ENCODE measurements at places on chromosomes 5 and 9. TPM values are rescaled to one million over a fixed set of nuclear protein-coding genes. Genes with fewer than 3 reads are reported as not detected.

Gene CSF1R
- polyA plus RNA-seq = 13.2 TPM

Gene IL4
- not detected for polyA plus RNA-seq

Gene C5orf15
- 28.7 TPM for polyA plus RNA-seq

Gene GNAQ
- 32.0 TPM for polyA plus RNA-seq

Gene GABRG2
- 7.6 TPM for polyA plus RNA-seq

Gene DMRT1
- polyA plus RNA-seq = not detected

Gene SLC36A2
- not detected for polyA plus RNA-seq

Gene PHF2
- polyA plus RNA-seq = 63.6 TPM

Gene HSD17B3
- 0.31 TPM for polyA plus RNA-seq

Gene S1PR3
- polyA plus RNA-seq = 7.4 TPM

DNA sequence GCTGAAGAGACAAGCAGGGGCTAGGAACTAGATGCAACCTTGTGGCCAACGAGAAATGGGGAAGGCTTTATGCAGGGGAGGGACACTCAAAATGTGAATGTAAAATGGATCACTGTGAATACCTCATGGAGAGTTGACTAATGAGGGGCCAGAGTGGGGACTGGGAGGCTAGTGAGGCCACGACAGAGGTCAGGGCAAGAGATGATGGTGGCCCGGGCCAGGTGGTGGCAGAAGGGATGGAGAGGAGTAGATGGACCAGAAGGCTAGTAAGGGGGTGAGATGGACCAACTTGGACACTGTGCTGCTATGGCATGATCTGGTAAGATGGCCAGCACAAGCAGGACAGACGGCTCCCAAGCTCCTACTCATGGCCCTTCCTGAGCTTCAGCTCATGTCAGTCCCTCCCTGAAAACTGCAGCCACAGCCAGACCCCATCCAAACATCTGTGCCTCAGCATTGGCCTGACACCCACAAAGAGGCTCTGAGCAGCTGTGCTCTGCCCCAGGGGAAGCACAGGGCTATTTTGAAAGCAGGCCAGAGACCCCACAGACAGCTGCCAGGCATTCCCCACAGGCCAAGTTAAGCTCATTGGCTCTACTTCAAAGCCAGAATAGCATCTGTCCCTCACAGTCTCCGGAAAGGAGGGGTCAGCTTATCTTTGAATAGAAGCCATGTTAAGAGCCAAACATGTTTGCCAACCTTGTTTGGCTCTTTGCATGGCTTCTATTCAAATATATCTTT, 22.1 kb downstream of the P4HA2 start:
- DNase-seq = peak; percentile 56

GRCh38 chr5:132025403-132025971, 14.0 kb upstream of the ACSL6 start:
- no peak for DNase-seq

DNA sequence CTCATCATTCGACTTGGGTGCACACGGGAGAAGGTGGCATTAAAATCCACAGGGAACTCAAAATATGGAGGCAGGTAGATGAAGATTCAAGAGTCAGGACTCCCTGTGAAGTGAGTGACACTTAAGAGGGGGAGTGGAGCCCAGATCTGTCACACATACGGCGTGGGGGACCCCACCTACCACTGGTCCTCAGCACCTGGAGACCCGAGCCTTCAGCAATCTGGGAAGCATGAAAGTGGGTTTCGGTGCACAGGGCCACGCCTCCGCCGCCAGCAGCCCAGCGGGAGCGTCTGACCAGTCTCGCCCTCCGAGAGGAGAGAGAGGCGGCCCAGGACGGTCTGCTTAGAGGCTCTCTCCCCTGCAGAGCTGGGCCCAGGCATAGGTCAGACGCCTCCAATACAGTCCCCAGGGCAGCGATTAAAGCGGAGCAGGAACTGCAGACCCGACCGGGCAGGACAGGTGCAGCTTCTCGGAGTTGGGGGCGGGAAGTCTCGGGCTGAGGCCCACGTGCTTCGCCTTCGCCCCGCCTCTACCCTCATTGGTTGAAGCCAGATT, 639 bp upstream of the SLC2A8 start:
- no peak for DNase-seq

DNA sequence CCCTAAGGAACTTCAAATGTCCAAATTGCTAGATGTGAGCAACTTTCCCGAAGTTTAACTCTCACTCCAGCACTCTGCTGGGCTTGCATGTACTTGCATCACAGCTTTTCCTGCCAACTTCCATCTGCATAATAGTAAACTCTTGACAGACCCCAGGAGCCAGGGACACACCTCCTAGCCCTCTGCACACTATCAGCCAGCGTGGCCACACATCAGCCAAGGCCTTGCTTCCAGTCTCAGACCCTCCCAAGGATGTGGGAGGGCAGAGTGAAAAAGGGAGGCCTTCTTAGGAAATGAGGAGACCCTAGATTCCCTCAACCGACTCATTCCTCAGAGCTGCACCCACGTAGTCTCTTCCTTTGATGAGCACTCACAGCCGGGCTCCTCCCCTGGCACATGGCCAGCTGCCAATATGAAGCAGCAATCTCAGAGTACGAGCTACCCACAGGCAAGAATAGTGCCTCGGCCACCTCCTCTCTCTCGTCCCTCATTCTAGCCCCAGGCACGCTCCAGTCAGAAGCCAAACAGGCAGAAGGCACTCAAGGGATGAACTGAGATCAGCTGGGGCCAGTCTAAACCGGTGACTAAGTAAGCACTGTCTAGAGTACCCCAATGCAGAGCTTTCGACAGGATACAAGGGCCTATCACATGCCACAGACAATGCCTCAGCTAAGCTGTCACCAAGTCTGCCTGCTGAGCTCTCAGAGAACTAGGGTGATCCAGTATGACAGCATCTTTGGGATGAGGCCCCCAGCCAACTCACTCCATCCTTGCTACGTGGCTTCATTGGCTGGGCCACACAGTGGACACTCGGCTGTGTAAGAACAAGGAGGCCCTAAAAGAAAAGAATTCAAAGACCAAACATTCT, 2.3 kb downstream of the P4HA2 start:
- peak; percentile 41 for DNase-seq

- DNase-seq = peak; percentile 57
Measured at GRCh38 chr5:3599226-3600105, 3.8 kb downstream of the IRX1 start.

DNA sequence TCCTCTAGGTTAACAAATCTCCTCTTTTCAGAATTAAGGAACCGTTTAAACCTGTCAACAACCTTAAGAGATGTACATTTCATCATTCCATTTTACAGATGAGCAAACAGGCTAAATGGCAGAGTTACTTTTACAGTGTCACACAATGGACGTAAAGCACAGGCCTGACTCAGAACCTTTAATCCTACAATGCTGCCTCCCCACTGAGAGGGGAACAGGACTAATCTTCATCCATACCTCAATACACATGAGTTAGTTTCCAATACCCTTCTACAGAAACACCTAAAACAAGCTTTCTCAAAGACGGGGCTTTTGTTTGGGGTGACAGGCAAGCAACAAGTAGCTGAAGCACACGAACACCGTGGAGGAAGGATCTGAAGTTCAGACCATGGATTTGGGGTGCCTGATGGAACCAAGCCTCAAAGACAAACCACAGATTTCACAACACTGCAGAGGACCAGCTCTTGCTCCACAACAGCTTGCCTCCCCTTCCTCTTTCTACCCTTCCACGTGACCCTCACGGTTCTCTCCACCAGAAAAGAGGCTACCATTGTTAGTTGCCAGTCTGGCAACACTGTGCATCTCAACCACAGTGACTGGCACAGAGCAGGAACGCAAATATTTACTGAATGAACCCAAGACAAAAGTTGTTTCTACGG, 1.8 kb downstream of the RNF130 start:
- DNase-seq = peak; percentile 75

- no peak for DNase-seq
Measured at GRCh38 chr5:178121391-178122276, 8.3 kb downstream of the N4BP3 start.

DNA sequence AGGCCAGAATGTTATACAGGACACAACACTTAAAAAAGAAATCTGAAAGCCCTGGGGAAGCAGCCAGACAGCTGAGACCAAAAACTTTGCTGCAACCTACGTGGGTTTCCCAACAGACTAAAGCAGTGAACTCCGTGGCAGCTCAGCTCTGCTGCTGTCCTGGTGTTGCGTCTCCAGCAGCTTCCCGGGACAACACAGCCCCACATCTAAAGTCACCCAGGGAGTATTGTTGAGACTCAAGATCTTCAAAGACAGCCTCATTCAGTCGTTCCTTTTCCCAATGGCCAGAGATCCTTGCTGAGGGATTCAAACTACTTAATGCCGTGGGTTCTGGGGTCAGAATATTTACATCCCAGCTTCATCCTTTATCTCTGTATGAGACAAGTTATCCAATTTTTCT, 125.8 kb downstream of the MED10 start:
- no peak for DNase-seq

DNA sequence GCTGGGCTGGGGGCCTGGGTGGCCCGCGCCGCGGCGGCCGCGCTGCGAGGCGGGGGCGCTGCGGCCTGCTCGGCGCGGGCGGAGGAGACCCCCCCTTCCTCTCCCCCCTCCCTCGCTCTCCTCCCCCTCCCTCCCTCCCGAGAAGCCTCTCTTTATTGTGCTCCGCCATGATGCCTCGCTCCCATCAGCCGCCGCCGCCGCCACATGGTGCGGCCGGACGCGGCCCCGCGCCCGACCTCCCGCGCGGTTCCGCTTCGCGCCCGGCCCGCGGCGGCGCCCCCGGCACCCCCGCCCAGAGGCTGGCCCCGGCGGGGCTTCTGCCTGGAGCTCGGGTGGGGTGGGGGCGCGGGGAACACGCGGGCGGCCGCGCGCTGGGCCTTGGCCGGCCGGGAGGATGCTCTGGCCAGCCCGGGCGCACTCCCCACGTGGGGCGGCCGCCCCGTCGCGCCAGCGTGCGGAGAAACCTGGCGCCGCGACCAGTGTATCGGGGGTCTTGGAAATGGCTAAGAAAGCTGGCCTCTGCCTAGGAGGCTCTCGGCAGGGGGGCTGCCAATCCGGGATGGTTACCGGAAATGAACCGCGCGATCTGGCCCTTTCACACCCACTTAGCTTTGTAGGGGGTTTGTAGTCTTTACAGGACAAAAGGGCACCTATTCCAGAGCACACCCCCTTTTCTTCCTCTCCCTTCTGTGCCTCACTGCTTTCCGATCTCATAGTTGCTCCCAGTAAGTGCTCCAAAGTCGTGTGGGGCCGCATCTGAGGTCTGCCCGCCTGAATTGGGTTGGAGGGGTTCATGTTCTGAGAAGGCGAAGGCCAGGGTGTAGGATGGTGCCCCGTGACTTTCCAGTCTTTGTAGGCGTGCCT, 1.0 kb downstream of the SET start:
- DNase-seq = peak; percentile 80

GRCh38 chr9:84154320-84154719, 173.7 kb downstream of the RMI1 start:
- no peak for DNase-seq

GRCh38 chr5:36264202-36264760, 22.6 kb upstream of the NADK2 start:
- no peak for DNase-seq

- no peak for DNase-seq
Measured at GRCh38 chr5:117210796-117211195, 636.2 kb upstream of the SEMA6A start.

- DNase-seq = no peak
Measured at GRCh38 chr5:93062548-93062947, 518.5 kb downstream of the NR2F1-AS1 start.

DNA sequence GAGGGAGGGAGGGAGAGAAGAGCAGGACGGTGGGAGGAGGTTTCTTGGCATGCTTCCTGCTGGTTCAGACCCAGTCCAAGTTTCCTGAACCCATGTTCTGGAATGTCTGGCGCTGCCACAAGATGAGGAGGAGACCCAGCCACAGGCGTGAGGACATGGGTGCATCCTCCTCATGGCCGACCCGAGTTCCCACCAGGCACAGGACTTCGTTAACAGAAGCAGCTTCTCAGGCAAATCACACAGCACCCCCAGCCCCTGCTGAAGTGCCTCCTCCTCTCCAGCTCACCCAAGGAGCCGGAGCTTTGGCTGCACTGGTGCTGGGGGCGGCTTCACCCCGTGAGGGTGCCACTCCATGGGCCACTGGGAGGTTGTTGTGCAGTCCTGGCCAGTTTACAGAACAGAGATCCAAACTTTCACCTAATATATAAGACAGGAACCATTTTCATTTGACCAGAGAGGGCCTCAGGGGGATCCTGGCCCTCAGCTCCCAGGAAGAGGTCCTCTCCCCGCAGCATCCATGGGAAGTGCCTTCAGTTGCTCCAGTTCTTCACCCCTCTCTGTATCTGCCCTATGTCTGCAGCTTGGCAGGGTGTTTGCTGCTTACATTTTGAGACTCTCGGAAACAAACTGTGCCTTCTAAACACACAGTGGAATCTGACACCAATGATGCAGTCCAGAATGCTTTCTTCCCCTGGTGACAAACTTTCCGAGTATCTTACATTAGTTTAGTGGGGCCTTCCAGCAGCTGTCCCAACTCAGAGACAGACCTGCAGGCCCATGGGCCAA, 10.2 kb upstream of the NKD2 start:
- DNase-seq = no peak

- no peak for DNase-seq
Measured at GRCh38 chr9:129242971-129243561, 65.0 kb upstream of the IER5L start.

DNA sequence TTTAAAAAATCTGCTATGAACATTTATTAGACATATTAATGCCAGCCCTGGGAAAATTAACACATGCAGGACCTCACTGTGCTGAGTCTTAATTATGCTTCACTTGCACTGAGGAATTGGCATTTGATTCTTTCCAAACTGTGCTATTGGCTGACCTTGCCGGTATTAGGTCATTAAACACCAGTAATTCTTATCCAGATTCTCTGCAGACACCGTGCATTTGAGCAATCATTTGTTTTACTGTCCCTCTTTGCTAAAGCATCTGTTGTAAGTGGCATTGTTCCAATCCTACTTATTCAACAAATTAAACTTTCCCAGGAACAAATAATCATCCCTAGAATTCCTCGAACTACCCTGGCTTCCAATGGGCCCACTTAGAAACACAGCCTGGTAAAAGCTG, 145.0 kb downstream of the SLC12A2 start:
- DNase-seq = peak; percentile 66

DNA sequence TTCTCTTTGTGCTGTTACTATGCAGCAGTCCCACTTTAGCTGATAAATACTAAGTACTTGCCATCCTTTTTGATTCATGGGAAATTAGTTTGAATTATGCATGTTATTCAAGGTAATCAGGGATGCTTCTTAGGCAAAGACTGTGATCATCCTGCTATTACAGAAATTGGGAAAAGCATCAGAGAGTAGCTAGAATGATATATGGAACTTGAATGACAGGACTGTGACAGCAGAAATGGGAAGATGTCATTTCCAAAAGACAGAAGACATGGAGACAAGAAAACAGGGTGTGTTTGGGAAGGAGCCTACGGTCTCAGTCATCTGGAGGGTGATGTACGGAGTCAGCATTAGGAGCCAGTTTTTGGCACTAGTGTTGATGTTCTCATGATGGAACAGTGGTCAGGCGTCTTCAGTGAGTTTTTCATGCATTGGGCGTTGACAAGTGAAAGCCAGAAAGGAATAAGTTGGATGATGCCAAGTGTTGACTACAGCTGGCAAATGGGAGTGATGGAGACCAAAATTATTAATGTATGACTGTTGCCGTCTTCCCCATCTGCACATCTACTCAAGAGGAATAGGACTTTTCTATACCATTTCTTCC, 70.4 kb downstream of the TMEM167A start:
- DNase-seq = peak; percentile 19
